ENCODE measurements at places on chromosomes 5 and 9.

DNA sequence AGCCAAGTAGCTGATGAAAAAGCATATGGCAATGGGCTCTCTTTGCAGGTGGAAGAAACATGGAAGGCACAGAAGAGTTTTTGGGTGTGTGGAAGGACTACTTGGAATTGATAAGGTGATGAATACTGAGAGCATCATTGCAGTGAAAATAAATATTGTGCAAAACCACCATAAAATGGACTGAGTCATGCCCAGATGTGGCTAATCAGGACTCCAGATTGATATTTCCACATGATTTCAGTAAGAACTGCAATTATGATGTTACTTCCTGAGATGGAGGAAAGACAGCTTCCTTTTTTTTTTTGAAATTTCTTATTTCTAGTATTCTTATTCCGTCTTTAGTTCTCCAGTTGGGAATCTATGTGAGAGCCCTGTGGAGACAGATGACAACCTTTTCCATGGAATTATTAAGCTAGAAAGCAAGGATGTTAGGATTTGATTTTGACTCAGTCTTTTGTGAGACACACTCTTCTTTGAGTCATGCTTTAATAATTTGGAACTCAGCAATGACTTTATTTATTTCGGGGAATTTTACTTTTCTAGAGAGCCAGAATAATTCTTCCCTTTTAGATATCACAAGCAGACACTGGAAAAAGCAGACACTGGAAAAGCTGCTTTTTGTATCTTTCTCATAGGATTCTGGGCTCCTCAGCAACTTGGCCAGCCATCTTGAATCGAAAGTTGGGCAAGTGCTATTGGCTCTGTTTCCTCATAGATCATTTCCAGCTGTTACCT lies 94.2 kb upstream of the VCAN start:
- no peaks in the 10 kb centered on the region for H3K4me1 ChIP-seq
- H3K4me3 ChIP-seq, result no peak overlapping the region
- no peak for DNase-seq

DNA sequence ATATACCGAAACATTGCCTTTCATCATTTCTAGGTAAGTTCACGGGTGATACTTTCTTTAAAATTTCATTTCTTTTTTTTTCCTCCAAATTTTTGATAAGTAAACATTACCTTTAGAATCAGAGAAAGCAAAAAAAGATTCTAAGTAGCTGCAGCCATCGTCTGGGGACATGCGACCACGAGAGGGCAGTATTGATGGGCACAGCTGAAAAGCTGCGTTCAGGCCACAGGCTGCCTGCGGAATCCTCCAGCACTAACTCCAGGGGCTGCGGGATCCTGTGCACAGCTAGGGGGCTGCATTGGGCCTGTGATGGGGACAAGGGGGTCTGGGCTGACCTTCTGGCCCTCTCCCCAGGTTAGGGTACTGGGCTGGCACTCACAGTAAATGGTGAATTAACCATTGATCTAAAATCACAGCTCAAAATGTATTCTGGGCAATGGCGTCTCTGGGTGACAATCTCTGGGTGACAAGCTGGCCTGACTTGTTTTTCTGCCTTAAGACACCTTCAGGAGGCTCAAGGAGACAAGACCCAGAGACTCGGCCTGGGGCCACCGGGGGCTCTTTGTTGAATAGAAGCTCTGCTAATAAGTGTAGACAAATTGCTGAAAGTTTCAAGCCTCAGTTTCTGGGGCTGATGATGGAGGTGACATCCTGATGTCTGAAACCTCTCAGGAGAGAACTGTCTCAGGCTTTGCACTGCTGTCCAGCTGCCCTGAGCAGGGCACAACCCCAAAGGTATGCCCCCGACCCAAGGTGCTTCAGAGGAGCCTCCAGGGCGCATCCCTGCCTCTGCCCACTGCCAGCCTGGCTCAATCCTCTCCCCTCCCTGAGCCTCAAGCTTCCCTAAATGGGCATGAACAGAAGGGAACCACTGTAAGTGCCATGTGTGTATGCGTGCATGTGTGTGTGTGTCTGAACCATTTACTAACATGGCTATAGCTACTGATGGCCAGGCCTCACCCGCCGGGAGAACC lies 44.3 kb upstream of the SARDH start:
- peak; percentile 50 for DNase-seq
- H3K36me3 ChIP-seq, result no peaks in the 10 kb centered on the region
- H3K27ac ChIP-seq, result no peak overlapping the region
- H3K27me3 ChIP-seq, result no peaks in the 10 kb centered on the region
- peaks cover 2% of the 10 kb centered on the region for H3K4me1 ChIP-seq

- peaks cover 9% of the 10 kb centered on the region for H3K27me3 ChIP-seq
- no peak overlapping the region for H3K27ac ChIP-seq
- no peak for DNase-seq
- H3K4me3 ChIP-seq, result no peak overlapping the region
- no peaks in the 10 kb centered on the region for H3K36me3 ChIP-seq
These were observed 4.5 kb upstream of the NACC2 start for GRCh38 chr9:136099542-136099941.

DNA sequence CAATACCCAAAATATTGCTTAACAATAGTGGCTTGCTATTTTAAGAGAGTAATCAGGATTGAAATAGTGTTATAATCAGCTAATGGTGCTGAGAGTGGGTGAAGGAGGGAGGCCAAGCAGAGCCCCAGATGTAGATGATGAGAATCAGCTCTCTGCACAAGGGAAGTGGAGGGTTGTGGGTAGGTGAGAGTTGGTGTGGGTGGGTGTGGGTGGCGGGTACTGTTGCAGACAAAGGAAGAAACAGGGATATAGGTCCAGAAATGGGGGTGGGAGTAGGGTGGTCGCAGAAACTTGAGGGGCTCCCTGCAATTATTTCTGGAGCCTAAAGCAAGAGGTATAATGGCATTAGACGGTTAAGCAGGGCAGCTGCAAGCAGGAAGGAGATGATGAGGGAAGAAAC lies 7.4 kb upstream of the ADCY2 start:
- H3K27me3 ChIP-seq, result peaks cover 5% of the 10 kb centered on the region
- H3K4me3 ChIP-seq, result no peak overlapping the region
- no peak overlapping the region for H3K27ac ChIP-seq

DNA sequence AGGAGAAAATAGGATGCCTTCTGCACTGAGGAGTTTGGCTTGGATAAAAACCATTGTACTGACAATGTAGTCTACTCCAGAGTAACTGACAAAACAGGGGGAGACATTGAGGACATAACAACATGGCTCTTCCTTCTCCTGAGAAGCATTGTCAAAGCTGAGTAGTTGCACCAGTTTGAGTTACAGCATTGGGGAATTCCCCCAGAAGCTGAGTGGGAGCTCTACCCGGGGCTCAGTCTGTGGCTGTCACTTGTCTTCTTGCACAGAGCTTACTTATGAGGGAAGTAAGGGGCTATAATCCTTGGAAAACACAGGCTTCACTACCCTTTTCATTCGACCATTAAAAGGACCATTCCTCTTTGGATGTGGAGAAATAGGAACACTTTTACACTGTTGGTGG lies 21.2 kb downstream of the HSPB3 start:
- no peak overlapping the region for H3K27ac ChIP-seq
- H3K36me3 ChIP-seq, result no peaks in the 10 kb centered on the region
- no peak for DNase-seq
- no peak overlapping the region for H3K4me3 ChIP-seq
- H3K27me3 ChIP-seq, result peaks cover 5% of the 10 kb centered on the region
- H3K4me1 ChIP-seq, result no peaks in the 10 kb centered on the region

GRCh38 chr5:127969002-127969401 lies 114.6 kb upstream of the SLC12A2 start:
- no peak for DNase-seq
- H3K4me3 ChIP-seq, result no peak overlapping the region
- no peak overlapping the region for H3K27ac ChIP-seq

DNA sequence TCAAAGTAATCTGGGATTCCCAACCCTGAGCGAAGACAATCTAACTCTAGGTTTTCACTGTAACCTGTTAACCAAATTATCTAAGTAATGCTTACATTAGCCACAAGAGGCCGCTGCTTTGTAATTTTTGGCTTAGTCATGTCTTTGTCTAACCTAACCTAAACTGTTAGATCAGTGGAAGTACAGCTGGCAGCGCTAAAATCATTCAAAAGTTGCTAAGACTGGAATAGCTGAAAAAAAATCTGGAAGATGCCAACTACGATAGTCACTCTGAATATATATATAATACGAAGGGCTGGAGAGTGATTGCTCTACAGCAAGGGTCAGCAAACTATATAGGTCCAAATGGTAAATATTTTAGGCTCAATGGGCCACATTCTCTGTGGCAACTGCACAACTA lies 60.2 kb downstream of the FBXO38 start:
- H3K4me1 ChIP-seq, result peaks cover 2% of the 10 kb centered on the region
- DNase-seq, result peak; percentile 15
- no peaks in the 10 kb centered on the region for H3K27me3 ChIP-seq
- H3K27ac ChIP-seq, result no peak overlapping the region
- no peak overlapping the region for H3K4me3 ChIP-seq
- peaks cover 34% of the 10 kb centered on the region for H3K36me3 ChIP-seq

GRCh38 chr5:113331209-113331551 lies 103.6 kb downstream of the TSSK1B start:
- H3K27me3 ChIP-seq, result peaks cover 11% of the 10 kb centered on the region
- peaks cover 21% of the 10 kb centered on the region for H3K4me1 ChIP-seq
- no peak overlapping the region for H3K27ac ChIP-seq
- no peaks in the 10 kb centered on the region for H3K36me3 ChIP-seq

- H3K27ac ChIP-seq, result no peak overlapping the region
- H3K36me3 ChIP-seq, result no peaks in the 10 kb centered on the region
- H3K27me3 ChIP-seq, result peaks cover 25% of the 10 kb centered on the region
- no peak overlapping the region for H3K4me3 ChIP-seq
These were observed 104.1 kb downstream of the DIRAS2 start for GRCh38 chr9:90538566-90538965.

DNA sequence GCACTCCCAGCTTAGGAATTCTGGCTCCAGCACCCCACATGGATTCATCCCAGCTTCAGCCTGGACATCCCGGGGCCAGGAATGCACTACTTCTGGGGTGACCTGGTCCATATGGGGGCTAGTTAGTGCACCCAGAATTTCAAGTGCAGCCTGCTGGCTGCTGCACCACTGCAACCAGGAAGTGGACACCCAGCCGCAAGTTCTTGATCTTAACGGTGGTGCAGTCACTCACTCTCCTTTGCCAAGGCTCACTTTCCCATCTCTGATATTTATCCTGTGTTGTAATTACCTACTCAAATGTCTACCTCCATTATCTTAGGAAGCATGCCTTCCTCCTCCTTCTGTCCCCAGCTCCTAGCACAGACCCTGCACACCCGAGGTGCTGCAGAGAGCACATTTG lies 26.2 kb upstream of the RAB14 start:
- no peaks in the 10 kb centered on the region for H3K36me3 ChIP-seq
- H3K27me3 ChIP-seq, result no peaks in the 10 kb centered on the region
- peaks cover 2% of the 10 kb centered on the region for H3K4me1 ChIP-seq

GRCh38 chr5:69432412-69433206 lies 17.7 kb downstream of the MARVELD2 start:
- H3K4me3 ChIP-seq, result no peak overlapping the region
- no peak for DNase-seq
- no peaks in the 10 kb centered on the region for H3K27me3 ChIP-seq
- no peaks in the 10 kb centered on the region for H3K4me1 ChIP-seq

GRCh38 chr9:99249619-99250018 lies 27.5 kb downstream of the SEC61B start:
- H3K4me1 ChIP-seq, result peaks cover 60% of the 10 kb centered on the region
- peak overlapping the region; percentile 83 for H3K27ac ChIP-seq
- H3K4me3 ChIP-seq, result peak overlapping the region; percentile 59
- no peak for DNase-seq
- no peaks in the 10 kb centered on the region for H3K36me3 ChIP-seq

- no peak overlapping the region for H3K4me3 ChIP-seq
- H3K4me1 ChIP-seq, result no peaks in the 10 kb centered on the region
- no peak overlapping the region for H3K27ac ChIP-seq
These were observed 73.7 kb downstream of the UBE2QL1 start for GRCh38 chr5:6522331-6522730.

- H3K36me3 ChIP-seq, result peaks cover 9% of the 10 kb centered on the region
- no peak overlapping the region for H3K4me3 ChIP-seq
- H3K4me1 ChIP-seq, result peaks cover 14% of the 10 kb centered on the region
- no peak for DNase-seq
- peaks cover 81% of the 10 kb centered on the region for H3K27me3 ChIP-seq
These were observed 2.3 kb downstream of the HAND1 start for GRCh38 chr5:154475591-154476353.

- no peak overlapping the region for H3K4me3 ChIP-seq
- peaks cover 2% of the 10 kb centered on the region for H3K36me3 ChIP-seq
These were observed 3.2 kb downstream of the AGTPBP1 start for GRCh38 chr9:85738509-85738908.

DNA sequence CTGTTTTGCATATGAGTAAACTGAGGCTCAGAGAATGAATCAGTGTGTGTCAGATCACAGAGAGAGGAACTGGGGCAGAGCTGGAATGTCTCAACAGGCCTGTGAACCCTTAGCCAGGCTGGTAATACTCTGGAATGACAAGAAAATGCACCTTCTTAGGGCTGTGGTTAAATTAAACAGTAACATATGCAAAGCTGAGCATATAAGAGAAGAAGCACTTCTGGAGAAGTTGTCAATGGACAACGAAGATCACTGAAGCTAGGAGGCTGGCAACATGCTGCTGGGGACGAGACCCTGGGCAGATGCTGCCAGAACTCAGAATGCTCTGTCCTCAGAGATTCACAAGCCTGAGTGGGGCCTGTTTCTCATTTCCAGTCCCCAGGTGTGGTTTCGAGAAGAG lies 64.6 kb upstream of the EPB41L4B start:
- H3K36me3 ChIP-seq, result peaks cover 12% of the 10 kb centered on the region
- H3K4me1 ChIP-seq, result peaks cover 2% of the 10 kb centered on the region
- H3K27me3 ChIP-seq, result peaks cover 15% of the 10 kb centered on the region
- H3K27ac ChIP-seq, result no peak overlapping the region
- no peak for DNase-seq

GRCh38 chr9:113966394-113966793 lies 90.3 kb downstream of the ZNF618 start:
- no peak overlapping the region for H3K27ac ChIP-seq
- no peaks in the 10 kb centered on the region for H3K36me3 ChIP-seq
- no peaks in the 10 kb centered on the region for H3K27me3 ChIP-seq
- no peaks in the 10 kb centered on the region for H3K4me1 ChIP-seq

- no peak for DNase-seq
- H3K27me3 ChIP-seq, result peaks cover 19% of the 10 kb centered on the region
- no peaks in the 10 kb centered on the region for H3K36me3 ChIP-seq
- H3K27ac ChIP-seq, result no peak overlapping the region
These were observed 22.5 kb downstream of the RANBP3L start for GRCh38 chr5:36279054-36279698.

DNA sequence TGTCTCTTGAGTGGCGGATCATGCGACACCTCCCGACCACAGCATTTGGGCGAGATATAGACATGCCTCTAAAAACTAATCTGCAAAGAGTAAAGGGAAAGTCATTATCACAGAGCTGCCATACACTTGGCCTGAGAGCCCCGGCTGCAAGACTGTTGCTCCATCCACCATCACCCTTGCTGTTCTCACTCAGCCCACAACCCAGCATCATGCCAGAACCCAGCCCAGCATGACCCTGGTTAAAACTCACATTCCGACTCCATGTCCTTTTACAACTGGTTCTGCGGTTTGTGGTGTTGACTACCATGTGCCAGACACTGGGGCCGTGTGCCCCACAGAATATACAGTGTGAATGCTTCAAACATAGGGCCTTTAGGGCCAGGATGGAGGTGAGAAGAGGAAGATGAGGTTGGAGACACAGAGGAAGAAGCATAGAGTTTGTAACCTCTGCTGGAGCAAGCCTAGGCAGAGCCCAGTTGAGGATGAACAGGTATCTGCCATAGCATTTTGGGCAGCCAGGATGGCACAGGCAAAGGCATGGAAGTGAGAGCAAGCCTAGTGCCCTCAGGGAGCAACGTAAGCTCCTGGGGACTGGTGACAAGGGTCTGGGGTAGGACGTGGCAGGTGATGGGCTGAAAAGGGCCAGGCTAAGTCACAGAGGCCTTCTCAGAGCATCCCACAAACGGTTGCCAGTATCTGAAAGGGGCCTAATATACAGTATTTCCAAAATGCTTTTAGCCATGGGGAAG lies 37.5 kb upstream of the SMU1 start:
- no peak for DNase-seq
- H3K27me3 ChIP-seq, result no peaks in the 10 kb centered on the region
- H3K27ac ChIP-seq, result no peak overlapping the region
- H3K4me3 ChIP-seq, result no peak overlapping the region
- peaks cover 63% of the 10 kb centered on the region for H3K36me3 ChIP-seq
